ENCODE measurements at places on chromosomes 7 and 10.

- no peak for DNase-seq
Observed at GRCh38 chr7:79405368-79405767, 48.1 kb downstream of the MAGI2 start.

GRCh38 chr7:80362010-80362618 lies 149.8 kb downstream of the GNAT3 start:
- no peak for DNase-seq

DNA sequence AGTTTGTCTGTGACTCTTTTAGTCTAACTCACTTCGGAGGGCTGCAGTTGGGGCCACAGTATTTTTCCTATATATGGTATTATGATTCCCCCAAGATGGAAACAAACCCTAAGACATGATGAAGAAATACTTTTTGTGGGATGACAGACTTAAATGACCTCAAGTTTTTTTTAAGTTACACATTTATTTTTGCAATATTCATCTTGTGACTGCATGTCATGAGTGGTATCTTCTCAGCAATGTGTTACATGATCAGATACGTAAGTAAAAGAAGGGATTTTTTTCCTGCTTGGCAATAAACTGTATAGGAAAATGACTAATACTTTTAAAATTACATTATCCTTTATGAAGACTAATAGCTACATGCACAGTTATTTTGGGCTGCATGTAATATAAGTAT lies 57.8 kb downstream of the OR13A1 start:
- no peak for DNase-seq

DNA sequence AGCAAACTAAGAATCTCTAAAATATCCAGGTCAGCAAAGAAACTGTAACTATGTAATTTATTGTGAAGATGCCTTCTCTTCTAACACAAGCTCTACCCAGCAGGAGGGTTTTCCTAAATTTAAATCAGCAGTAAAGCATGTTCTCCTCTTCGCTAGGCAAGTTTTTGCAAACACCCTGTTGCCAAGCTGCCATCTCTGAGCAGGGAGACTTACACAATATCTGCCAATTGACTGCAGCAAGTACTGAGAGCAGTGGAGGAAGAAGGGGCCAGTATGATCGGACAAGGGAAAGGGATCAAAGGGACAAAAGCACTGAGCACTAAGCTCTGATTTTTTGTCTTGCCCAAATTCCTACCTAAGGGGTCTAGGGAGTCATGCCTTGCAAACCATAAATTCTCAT lies 16.0 kb upstream of the LANCL2 start:
- DNase-seq: no peak

DNA sequence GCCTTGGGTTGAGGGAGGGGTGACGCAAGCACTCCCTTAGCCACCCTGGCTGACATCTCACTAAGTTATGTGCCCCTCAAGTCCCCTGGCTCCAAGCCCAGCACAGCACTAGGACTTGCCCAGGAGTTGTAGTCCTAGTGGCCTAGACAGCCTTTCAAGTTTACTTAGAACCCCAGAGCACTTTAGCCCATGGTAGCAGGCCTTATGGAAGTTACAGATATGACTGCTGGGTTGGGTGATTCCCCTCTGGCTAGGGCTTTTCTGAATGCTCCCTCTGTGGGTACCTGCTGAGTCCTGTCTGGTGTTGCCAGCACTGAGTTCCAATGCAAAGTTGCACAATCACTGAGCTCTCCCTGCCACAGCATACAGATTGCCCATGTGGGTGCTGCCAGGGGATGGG lies 83.2 kb downstream of the AHCYL2 start:
- no peak for DNase-seq

DNA sequence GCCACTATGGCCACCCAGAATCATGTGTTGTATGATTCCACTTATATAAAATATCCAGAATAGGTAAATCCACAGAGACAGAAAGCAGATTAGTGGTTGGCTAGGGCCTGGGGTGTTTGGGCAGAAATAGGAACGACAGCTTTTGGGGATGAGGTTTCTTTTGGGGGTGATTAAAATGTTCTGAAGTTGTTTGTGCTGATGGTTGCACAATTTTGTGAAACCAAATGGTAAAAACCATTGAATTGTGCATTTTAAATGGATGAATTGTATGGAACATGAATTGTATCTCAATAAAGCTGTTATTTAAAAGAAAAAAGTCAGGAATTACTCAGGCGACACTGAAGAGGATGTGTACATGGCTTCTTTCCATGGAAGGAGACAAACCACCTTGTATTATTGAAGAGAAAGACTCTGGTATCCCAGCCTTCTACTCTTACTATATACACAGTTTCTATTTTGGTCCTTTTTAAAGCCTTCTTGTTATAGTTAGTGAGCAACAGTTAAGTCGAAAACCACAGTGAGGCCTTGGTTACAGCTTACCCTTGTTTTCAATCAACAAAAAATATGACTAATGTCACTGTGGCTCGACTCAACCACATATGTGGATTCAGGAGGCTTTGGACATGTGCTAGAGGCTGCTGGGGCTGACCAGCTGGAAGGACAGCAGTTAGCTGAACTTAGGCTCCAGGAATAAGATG lies 57.1 kb upstream of the KMT2E start:
- no peak for DNase-seq

- DNase-seq: no peak
Observed at GRCh38 chr7:72182036-72182435, 230.1 kb downstream of the CALN1 start.

- no peak for DNase-seq
Observed at GRCh38 chr7:94064541-94065191, 60.5 kb upstream of the BET1 start.

DNA sequence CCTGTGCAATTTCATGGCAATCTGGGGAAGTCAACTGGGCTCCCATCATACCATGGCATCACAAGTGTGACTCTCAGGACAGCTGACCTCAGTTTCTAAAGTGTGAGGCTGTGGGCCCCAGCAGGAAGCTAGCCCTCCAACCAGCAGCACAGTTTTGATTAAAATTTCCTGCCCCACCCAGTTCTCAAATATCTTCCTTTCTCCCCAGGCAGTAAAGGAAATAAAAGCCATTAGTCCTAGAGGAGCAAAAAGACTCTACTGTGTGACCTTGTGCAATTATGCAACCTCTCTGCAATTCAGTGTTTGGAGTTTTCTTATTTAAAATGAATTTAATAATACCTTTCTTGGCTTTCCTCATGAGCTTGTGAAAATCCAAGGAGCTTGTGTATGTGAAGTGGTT lies 143.1 kb upstream of the CDCA7L start:
- DNase-seq: no peak

GRCh38 chr7:137992550-137993394 lies 9.1 kb downstream of the CREB3L2 start:
- DNase-seq: no peak

GRCh38 chr10:48305905-48306264 lies 592 bp upstream of the MAPK8 start:
- no peak for DNase-seq

DNA sequence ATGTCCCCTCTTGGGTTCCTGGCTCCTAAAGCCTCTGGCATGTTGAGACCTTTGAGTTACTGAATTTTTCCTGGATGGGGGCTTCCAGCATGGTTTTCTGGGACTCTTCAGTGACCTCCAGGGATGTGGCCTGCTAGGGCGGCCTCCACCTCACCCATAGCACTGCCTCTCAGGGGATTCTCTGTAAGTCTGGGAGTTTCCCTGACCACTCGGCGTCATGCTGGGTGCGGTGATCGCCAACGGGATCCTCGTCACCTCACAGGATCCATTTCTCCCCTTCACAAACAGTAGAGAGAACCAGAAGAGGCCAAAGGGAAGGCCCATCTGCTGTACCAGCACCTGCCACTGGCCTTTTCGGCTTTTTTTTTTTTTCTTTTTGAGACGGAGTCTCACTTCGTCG lies 84.3 kb downstream of the NPTX2 start:
- DNase-seq: no peak

DNA sequence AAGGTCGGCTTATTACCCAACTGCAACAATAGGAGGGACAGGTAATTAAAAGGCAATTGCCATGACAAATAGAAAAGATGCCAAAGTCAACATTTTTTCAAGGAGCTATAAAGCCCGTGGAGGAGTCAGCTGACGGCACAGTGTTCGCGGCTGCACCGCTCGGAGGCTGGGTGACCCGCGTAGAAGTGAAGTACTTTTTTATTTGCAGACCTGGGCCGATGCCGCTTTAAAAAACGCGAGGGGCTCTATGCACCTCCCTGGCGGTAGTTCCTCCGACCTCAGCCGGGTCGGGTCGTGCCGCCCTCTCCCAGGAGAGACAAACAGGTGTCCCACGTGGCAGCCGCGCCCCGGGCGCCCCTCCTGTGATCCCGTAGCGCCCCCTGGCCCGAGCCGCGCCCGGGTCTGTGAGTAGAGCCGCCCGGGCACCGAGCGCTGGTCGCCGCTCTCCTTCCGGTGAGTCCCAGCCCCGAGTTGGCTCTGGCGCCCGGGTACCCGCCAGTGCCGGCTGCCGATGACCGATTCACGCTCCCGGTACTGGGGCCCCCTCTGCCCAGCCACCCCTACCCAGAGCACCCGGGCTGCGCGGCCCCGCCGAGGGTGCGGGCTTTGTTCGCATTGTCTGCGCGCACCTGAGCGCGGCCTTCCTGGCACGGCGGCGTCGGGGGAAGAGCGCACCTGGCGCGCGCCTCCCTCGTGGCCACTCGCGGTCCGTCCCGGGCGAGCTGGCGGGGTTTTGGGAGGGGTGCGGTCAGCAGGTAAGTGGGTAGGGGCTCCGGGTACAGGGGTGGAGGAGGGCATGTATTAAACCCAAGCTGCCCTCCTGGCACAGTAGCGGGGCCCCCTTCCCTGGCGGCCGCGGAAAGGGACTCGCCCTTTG lies at the start of gene VWA2:
Gene VWA2, plus strand, starts transcription at position 138 of the 877 bp plus-strand sequence. CDS start 9,460 bp downstream, outside the sequence.
- DNase-seq: no peak

- no peak for DNase-seq
Observed at GRCh38 chr7:43572516-43573049, 10.3 kb upstream of the STK17A start.

- DNase-seq: peak; percentile 81
Observed at GRCh38 chr7:138738551-138739335, 37.6 kb upstream of the SVOPL start.

- DNase-seq: no peak
Observed at GRCh38 chr10:105017691-105018090, 376.6 kb downstream of the SORCS3 start.

- DNase-seq: no peak
Observed at GRCh38 chr7:66359656-66360211, 154.6 kb downstream of the TPST1 start.

DNA sequence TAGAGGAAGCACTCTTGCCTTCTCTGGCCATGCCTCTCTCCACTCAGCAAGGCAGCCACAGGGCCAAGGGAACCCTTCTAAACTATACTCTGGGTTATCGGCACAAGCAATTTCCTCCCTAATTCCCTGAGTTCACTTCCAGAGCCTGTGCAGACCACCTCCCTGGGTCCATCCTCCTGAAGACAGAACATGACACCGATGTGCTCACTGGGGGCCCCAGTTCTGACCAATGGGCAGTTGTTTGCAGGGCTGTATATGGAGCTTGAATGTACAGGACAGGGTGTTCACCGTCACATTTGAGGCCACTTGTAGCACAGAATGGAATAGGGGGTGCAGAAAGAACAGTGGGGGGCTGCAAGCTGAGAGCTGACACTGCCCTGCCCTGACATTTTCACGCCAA lies 77.7 kb downstream of the TFEC start:
- no peak for DNase-seq

- no peak for DNase-seq
Observed at GRCh38 chr10:4359003-4359402, 467.0 kb upstream of the AKR1E2 start.

DNA sequence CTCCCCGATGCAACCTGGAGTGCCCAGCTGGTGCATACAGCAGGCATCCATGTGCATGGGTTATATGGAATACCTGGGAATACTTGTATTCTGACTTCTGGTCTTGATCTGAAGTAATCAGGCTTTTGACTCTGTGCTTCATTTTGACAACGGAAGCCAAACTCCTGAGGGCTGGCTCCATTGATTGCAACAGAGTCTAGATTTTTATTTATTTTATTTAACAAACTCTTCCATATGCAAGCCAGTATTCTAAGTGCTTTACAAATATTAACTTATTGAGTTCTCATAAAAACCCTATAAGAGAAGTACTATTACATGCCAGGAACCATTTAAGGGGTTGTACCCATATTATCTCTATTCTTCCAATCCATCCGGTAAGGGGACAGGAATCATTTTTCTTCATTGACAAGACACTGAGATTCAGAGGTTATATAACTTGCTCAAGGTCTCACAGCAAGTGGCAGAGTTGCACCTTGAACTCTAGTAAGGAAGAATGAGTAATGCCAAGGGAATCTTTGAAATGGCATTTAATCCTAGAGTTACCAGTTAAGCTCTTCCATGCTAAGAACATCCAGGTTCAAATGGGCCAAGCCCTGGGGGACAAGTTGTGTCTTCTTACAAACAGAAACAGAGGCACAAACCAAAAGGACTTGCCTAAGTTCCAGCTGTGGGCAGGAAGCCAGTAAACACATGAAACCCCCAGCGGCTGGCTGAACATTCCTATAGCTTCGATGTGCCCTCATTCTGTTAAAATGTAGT lies 241.0 kb downstream of the WDR11 start:
- no peak for DNase-seq

GRCh38 chr7:81925530-81925929 lies 155.7 kb upstream of the HGF start:
- no peak for DNase-seq

DNA sequence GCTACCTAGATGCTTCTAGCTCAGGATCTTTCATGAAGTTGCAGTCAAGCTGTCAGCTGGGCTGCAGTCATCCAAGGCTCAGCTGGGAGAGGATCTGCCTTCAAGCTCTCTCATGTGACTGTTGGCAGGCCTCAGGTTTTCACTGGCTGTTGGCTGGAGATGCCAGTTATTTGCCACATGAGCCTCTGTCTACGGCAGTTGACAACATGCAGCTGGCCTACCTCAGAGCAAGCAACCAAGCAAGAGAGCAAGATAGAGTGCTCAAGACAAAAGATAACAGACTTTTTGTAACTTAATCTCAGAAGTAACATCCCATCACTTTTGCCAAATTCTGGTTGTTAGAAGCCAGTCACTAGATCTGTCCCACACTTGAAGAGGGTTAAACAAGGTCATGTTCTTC lies 125.8 kb downstream of the TPST1 start:
- no peak for DNase-seq

DNA sequence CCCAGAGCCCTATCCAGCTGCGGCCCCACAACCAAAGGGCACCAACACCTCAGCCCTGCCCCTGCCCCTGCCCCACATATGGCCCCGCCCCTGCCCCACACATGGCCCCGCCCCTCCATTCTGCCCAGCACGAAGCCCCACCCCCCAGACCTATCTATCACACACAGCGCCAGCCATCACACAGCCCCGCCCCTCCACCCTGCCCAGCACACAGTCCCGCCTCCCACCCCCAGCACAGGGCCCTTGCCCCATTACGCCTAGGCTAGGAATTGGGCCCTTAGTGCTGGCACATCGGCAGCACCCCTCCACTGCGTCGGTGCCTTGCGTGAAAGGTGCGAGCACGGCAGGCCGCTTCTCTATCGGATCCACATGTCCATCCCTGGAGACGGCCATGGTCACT lies 126.8 kb downstream of the MAD1L1 start:
- DNase-seq: no peak

GRCh38 chr10:87837445-87837844 lies 19.4 kb upstream of the ATAD1 start:
- DNase-seq: no peak

GRCh38 chr10:77038407-77038806 lies 599.2 kb downstream of the KCNMA1 start:
- DNase-seq: no peak

GRCh38 chr10:110857265-110858171 lies 14.2 kb upstream of the PDCD4 start:
- DNase-seq: no peak

GRCh38 chr7:75584354-75584753 lies 92.2 kb downstream of the SPDYE5 start:
- DNase-seq: no peak

- DNase-seq: peak; percentile 46
Observed at GRCh38 chr7:2710286-2710655, 22.3 kb downstream of the AMZ1 start.

GRCh38 chr10:47353351-47353750 lies 5.2 kb downstream of the RBP3 start:
- no peak for DNase-seq
